ENCODE measurements at places on chromosomes 5 and 9.

DNA sequence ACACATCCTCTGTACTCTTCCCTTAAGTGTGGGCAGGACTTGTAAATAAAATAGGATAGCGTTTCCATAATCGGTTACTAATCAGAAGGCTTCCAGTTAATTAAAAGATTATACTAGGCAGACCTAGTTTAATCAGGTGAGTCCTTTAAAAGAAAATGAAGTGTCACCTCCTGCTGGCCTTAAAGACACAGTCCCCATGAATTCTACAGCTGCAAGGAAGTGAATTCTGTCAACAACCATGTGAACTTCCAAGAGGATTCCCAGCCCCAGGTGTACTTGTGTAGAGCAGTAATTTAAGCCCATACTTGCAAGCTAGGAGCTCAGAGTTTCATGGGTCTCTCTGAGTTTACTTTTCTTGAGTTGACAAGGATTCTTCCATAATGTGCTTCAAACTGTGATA, 918.3 kb downstream of the DTWD2 start:
- no peak for DNase-seq

DNA sequence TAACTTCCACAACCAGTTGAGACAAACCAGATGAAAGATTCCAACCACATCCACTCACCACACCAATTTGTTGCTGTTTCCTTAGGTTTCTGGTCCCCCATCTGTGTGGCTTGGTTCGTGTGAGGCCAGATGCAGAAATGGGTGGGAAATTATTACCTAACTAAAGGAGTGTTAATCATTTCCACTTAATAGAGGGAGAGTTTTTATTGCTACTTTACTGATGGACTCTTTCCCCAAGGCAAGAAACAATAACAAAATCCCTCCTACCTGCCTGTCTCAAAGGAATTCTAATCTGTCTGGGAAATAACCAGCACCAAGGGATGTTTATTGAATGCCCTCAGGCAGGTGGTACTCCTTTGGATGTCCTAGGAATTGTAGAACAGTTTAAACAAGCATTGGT, 76.3 kb downstream of the TMEM167A start:
- no peak for DNase-seq

GRCh38 chr5:154309371-154309745, 118.8 kb downstream of the GALNT10 start:
- no peak for DNase-seq

- DNase-seq = no peak
Observed at GRCh38 chr9:91248707-91249106, 113.0 kb downstream of the AUH start.

DNA sequence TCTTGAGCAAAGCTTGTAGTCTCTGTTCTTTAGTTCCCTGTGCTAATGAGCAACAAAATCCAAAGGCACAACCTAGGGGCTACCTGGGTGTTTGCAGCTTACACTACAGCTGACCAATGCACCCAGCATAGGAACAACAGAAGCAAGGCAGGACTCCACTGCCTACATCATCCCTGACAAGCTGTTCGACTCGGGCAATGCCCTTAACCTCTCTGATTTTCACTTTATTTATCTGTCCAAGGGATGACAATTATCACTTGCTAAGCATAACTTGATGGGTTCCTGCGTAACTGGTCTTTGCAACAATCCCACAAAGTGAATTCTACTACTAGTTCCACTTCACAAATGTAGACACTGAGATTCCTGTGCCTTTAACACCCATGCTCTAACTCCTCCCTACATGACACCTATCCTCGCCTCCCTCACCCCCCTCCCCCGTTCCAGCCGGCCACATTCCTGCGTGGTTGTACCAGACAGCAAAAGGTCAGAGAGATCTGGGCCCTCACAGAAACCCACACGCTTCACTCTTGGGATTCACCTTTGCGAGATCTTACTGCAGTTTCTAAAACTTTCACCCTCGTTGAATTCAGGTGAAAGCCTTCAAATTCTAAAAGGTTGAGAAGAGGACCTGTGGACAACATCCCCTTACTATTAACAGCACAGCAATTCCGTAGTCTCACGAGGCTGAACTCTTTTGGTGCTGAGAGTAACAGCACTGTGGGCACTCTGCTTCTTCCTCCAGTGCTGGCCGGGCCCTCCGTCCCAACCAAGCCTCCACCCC, 995 bp downstream of the IPPK start:
- DNase-seq = peak; percentile 76

DNA sequence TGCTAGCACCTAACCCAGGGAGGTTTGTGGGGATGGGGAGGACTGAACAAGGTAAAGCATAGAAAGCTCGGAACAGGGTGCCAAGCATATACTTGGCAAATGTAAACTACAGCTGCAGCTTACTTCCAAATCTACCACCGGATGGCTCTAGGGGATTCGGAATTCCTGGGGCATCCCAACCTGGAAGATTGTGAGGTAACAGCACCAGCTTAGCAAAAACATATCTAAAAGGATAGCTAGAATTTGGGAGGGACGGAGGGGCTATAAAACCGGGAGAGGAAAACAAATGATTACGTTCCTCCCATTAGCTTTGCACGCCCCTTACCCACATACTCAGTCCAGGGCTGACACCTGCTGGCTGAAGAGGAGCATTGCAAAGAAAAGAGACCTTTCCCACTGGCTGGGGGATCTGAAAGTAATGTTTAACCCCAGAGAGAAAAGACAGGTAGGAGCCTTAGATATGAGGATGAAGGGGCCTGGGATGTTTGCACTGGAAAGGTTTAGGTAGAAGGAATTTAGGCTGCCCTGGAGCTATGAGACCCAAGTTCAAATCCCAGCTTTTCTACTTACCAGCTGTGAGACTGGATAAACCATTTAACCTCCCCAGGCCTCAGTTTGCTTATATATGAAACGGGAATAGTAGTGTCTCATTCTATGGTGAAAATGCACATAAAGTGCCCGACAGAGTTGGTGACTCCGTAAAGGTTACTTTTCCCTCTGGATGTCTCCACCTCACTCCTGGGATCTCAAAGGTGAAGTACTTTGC, 73.6 kb downstream of the FAM114A2 start:
- DNase-seq = no peak

- no peak for DNase-seq
Observed at GRCh38 chr5:22372826-22373660, 480.1 kb downstream of the CDH12 start.

DNA sequence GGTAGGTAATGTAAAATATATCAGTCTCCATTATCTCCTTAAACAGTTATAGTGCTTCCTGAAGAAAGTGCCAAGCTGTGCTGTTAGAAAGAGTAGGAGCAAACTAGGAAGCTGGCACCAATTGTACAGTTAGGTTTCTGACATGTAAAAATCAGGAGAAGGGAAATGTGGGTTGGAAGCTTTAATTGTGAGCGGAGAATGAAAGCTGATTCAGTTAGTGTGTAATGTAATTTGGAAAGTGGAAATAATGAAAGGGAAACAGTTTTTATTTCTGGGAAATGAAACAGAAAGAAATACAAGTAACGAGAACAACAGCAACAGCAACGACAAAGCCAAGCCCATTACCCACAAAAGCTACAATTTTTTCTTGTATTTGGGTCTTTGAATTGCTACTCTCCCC, 48.8 kb upstream of the JAK2 start:
- DNase-seq = no peak

DNA sequence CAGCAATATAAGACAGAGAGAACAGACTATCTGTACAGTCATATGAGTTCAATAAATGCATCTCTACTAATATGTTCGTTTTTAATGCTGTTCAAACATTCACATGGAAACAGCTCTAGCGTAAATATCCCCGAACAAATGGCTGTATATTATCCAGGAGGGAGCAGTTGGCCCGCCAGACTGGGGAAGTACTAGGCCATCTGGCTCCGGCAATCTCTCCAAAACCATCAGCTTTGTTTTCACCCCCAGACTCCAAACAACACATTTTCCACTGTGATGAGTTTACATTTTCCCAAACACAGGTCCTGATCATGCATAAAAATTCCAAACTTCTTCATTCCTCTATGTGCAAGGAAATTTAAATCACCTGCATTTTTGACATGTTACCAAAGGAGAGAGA, 8.7 kb downstream of the EBF1 start:
- no peak for DNase-seq

DNA sequence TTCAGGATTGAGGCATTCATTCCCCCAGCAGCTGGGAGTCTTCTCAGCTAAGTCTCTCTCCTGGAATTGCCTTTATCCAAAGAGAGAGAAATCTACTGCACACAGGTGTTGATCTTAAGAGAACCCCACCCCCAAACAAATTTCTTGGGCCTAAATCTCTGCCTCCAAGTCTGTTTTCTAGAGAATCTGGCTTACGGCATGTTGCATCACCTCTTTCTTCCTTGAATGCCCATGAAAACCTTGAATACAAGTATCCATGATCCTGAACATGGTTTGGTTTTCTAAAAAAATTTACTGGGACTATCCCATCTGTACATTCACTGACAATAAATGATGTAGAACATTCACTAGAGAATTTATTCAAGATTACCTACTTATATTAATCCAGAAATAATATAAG, 401.6 kb downstream of the PDE4D start:
- no peak for DNase-seq

GRCh38 chr5:146753641-146754040, 124.9 kb downstream of the PPP2R2B start:
- DNase-seq = no peak

- no peak for DNase-seq
Observed at GRCh38 chr5:81579262-81579924, 171.5 kb downstream of the SSBP2 start.

DNA sequence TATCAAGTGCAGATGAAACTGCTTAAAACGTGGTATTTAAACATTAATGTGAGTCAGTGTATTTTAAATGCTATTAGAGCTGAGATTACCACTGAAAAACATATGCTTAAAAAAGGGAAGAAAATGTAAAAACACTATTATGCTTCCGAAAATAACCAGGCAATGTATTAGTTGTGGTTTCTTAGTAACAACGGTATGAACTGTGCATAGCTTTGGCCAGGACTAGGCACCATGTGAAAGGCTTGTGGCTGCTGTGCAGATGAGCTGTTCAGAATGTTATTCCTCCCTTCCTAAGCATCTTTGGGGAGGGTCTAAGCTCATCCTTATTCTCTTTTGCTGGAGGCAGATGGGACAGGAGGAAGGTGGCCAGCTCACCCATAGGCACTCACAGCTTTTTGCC, 84.9 kb downstream of the NTRK2 start:
- DNase-seq = no peak

- DNase-seq = no peak
Observed at GRCh38 chr9:110429453-110429852, 91.8 kb upstream of the TXNDC8 start.

GRCh38 chr9:112750016-112750763, at the start of gene SNX30:
SNX30 (plus strand) TSS chr9:112750760; CDS start chr9:112751002, 242 bp downstream.
- DNase-seq = peak; percentile 96

DNA sequence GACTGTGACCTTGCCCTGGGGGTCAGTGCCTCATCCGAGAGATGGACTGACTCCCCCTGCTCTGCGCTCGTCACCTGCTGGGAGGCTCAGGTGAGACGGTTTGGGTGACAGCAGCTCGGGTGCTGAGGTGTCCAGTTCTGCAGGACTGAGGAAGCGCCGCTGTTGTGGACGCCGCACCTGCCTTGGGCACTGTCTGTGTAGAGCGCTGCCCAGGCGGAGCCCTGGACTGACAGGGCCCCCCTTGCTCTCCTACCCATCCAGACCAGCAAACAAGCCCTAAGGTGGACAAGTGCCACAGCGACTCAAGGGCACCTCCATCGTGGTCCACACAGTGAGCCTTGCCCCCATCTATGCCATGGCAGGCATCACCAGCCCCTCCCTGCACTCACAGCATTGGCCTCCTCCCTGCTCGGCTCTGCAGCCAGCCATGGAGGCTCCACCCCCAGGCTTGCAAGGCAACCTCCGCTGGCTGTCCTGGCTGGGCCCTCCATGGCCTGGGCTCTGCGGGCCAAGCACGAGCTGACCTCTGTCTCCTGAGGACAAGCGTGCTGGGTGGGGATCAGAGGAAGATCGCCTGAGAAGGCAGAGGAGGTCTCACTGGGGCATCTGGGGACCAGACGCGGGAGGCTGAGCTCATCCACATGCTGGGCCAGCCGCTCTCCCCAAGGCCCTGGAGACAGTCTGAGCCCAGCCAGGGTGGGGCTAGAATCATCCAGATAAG, 87.1 kb upstream of the COL5A1 start:
- DNase-seq = peak; percentile 63

- DNase-seq = no peak
Observed at GRCh38 chr5:37810311-37810710, 29.5 kb downstream of the GDNF start.

DNA sequence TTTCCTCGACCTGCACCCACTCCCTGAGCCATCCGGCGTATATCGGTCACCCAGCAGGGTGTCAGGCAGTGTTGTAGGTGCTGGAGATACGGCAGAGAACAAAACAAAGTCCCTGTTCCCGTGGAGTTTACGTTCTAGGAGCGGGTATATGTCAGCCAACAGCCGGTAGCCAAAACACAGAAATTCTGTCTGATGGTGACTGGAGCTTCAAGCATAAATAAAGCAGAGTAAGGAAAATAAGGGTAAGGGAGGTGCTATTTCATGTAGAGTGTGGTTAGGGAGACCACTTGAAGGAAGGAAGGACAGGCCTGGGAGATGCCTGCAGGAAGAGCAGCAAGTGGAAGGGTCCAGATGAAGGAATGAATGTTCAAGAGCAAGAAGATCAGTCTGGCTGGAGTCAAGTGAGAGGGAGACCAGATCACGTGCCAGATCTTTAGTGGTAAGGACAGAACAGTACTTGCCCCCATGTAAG, 783 bp upstream of the ZFR start:
- DNase-seq = no peak

DNA sequence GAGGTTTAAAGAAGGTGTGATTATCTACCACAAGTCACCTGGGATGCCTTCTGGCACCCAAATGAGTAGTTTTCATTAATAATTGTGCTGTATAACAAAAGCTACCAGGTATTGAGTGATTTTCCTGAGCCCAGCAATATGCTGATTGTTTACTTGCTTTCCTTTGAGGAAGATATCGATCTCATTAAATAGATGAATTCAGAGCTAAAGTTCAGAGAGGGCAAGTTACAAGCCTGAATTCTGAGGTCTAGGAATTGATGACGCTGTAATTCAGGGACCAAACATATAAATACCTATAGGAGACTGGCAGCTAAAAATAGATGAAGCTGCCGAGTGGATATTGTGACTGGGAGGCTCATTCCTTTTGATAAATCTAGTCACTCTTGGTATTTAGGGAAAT, 1.1 kb downstream of the ERCC6L2 start:
- no peak for DNase-seq

- DNase-seq = no peak
Observed at GRCh38 chr5:2607598-2607997, 143.9 kb downstream of the IRX2 start.

DNA sequence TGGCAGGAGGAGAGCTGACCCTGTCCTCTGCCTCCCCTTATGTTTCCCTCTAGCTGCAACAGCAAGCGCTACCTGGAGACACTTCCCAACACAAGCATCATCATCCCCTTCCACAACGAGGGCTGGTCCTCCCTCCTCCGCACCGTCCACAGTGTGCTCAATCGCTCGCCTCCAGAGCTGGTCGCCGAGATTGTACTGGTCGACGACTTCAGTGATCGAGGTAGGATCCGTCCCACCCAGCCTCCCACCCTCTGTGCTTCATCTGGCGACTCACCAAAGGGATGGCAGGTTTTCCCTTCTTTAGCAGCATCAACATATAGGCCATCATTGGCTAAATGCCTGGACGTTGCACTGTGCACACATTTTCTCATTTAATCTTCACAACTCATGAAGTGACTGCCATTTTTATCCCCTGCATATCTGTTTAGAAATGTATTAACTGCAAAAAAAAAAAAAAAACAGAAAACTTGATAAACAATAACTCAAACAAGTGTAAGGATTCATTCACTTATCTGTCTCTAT, 116.2 kb upstream of the SAP30L start:
- no peak for DNase-seq
